ENCODE measurements at places on chromosomes 4 and X.

DNA sequence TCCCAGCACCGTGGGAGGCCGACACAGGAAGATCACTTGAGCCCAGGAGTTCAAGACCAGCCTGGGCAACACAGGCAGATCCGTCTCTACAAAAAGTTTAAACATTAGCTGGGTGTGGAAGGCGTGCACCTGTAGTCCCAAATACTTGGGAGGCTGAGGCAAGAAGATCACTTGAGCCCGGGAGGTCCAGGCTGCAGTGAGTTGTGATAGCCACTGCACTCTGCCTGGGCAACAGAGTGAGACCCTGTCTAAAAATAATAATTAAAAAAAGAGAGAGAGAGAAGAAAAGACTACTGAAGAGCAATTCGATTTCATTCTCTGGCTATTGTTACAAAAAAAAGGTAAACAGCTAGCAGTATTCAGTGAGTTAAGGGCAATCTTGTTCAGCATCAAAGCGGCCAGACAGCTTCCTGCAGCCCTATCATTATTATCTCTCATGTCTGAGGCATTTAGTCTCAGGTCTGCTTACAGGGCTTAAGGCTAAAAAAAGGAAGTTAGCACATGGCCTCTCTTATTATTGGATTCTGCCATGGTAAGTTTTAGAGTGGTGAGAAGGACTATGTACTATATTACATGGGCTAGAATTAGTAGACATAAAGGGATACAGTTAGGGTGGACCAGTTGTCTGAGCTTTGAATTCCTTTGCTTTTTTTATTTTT lies 37.9 kb downstream of the ARHGEF6 start:
- DNase-seq, result no peak

DNA sequence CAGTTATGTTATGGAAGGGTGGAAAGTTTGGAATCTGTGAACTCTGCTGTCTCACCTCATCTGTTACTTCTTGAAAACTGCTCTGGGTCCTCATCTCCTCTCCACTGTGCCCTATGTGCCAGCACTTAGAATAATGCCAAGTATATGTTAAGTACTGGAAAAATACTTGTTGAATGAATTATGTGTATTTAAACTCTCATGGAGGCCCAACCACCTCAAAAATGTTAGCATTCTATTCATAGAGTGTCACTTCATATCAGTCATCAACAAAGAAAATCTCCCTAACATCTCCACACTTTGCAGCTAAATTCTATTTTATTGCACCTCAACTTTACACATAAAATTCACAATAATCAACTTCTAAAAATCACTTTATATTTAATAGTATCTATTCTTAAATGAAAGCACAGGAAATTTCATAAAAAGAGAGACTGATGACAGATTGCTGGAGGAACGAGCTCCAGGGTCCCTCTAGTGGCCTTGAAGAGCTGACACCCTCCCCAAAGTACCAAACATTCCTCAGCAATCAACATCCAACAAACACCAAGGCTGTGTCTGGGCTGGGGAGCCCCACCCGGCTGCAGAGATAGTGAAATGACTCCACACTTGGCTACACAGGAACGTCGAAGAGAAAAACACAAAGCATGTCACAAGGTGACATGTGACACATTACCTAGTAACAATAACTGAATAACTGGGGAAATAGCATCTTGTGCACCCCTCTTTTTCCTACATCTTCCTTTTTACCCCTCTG lies 45.8 kb downstream of the SLC39A8 start:
- DNase-seq, result no peak

GRCh38 chr4:7206385-7206784 lies 14.0 kb downstream of the SORCS2 start:
- no peak for DNase-seq

DNA sequence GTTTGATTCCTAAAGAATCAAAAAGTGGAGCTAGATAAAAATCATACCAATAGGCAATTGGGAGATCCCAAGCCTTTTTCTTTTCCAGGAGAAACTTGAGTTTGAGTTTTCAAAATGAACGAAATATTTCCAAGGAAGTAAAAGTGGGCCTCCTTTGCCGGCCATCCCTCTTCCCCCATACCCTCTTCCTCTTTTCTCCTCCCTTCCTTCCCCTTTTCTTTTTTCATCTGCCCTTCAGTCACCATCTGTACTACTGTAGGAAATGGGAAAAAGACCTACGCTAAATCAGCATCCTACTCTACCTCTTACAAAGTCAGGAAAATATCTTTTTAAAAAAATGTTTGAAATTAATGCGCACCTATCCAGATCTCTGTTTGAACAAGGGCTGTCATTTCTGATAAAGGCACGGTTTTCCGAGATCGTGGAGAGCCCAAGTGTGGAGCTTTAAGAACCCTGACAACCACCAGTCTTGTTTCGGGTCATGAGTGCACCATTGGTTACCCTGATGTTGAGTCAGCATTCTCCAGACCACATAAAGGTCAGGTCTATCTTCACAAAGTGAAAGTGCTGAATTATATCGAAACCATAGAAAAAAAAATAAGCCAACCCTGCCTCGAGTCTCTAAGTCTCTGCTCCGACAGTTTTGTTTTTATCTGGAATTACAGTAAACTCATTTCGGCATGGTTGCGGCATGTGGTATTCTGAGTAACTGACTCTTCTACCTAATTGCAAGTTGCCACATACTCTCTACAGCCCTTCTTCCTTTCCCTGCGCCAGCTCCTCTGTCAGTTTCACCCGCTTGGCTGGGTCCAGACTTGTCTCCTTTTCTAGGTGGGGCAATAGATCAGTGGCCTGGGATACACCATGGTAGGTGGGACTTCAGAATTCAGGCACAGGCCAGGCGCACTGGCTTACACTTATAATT lies 140.2 kb upstream of the KLF3 start:
- DNase-seq, result no peak

DNA sequence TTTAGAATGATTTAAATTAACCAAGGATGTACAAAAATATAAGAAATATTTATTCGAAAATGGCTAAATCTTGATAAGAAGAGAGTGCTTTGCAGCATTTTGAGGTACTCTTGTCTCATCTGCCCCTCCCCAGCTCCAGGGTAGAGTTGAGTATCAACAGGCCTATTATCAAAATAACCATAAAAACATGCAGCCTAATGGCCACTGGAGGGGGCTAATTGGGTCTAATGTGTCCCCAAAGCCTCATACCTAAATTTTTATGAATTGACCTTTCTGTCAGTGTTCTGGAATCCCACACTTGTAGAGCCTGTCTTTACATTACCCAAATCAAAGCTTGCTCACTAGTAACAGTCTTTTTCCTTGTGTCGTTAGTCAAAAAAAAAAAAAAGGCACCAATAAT lies 544.9 kb upstream of the CPXCR1 start:
- no peak for DNase-seq

DNA sequence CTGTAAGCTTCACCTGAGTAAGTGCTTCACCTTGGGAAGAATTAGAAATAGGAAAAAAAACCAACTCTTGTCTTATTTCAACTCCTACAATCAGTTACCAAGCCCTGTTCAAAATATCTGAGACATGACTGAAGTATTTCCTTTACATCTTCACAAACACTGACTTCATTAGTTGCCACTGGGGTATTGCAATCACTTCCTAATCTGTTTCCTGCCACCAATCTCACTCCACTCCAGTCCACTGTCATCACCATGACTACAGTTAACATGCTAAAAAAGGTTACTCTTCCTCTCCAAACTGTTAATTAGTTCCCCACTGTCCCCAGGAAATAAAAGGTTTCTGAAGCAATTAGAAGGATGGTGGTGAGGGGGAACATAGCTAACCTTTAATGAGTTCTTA lies 3.3 kb upstream of the SUPT20HL1 start:
- no peak for DNase-seq

- DNase-seq, result no peak
These were observed 20.9 kb downstream of the NELFA start for GRCh38 chr4:1987721-1988326.

DNA sequence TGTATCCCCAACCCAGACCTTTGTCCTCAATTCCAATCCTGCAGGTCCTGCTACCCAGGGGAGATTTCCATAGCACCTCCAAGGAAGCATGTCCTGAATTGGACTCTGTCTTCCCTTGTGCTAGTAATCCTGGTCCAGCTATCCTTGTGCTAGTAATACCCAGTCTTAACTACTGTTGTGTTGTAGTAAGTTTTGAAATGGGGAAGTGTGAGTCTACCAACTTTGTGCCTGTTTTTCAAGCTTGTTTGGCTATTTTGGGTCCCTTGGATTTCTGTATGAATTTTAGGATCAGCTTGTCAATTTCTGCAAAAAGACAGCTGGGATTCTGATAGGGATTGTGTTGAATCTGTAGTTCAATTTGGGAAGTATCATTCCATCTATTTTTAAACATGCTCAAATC lies 51.4 kb downstream of the CD99L2 start:
- no peak for DNase-seq

DNA sequence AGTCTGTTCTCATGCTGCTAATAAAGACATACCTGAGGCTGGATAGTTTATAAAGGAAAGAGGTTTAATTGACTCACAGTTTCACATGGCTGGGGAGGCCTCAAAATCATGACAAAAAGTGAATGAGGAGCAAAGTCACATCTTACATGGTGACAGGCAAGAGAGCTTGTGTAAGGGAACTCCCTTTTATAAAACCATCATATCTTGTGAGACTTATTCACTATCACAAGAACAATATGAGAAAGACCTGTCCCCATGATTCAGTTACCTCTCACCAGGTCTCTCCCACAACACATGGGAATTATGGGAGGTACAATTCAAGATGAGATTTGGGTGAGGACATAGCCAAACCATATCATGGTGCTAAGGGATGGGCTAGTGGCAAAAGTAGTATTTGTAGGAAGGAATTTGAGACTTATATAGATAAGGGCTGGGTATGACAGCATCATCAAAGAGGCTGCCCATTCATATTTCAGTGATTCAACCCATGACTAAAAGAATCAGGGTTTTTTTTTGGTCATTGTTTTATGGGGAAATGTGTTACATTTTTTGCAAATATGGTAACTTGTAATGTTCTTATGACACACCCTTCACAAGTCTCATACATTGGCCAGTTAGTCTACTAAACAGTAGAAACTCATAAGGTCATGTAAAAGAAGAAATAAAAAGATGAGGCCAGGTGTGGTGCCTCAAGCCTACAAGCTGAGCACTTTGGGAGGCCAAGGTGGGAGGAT lies 34.7 kb downstream of the NUP62CL start:
- no peak for DNase-seq

GRCh38 chrX:130385520-130385919 lies at the start of gene GPR119:
Gene GPR119 (minus strand): TSS chrX:130385674. CDS start chrX:130385447, 227 bp downstream.
- no peak for DNase-seq

DNA sequence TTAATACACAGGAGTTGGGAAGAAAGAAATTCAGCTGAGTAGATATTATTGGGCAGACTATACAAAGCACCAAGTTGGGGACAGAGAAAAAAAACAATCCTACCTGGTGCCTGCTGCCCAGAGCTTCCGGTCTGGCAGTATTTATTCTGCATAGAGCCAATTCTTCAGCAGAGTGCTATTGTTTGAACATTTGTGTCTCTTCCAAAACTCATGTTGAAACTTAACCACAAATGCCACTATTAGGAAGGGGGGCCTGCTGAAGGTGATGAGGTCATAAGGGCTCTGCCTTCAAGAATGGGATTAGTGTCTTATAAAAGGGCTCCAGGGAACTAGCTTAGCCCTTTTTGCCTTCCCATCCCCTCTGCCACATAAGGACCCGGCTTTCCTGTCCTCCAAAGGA lies 136.2 kb downstream of the EVC2 start:
- no peak for DNase-seq

- no peak for DNase-seq
These were observed 61.9 kb upstream of the IGFBP7 start for GRCh38 chr4:57172065-57172464.

DNA sequence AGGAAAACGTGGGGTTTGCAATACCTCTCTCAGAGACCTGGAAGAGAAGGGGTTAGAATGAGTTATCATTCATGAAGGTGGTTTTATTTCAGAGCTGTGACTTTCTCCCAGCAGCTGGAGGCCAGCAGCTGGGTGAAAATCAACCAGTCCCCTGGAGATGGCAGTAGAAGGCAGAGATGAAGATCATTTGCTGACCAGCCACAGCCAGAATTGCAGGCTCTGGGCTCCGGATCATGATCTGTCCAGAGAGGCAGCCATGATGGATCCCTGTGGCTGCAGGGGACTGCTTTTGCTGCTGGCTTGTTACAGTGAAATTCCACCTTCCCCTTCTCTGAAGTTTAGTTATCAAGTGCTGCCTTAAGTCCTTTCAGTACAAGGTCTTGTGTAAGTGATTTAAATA lies 46.9 kb upstream of the TAB3 start:
- DNase-seq, result no peak

GRCh38 chrX:53704294-53704693 lies 17.8 kb upstream of the HUWE1 start:
- no peak for DNase-seq

GRCh38 chr4:33302321-33302720 lies 2582.2 kb downstream of the PCDH7 start:
- no peak for DNase-seq

DNA sequence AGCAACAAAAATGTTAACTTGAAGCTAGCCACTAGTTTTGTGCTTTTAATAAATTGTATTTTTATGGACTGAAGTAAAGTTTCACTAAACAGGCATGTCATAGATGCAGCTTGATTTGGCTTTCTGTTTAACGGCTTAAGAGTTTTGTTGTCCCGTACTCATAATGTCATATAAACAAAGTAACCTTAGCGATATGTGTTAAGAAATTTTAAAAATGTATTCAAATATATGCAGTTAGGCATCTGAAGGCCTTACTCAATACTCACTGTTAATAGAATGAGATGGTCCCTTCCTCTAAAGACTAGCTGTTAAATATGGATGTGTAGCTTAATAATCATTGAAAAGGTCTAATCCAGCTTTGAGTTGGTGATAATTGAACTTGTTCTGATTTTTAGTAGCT lies 1.0 kb upstream of the SCLT1 start:
- DNase-seq, result no peak

DNA sequence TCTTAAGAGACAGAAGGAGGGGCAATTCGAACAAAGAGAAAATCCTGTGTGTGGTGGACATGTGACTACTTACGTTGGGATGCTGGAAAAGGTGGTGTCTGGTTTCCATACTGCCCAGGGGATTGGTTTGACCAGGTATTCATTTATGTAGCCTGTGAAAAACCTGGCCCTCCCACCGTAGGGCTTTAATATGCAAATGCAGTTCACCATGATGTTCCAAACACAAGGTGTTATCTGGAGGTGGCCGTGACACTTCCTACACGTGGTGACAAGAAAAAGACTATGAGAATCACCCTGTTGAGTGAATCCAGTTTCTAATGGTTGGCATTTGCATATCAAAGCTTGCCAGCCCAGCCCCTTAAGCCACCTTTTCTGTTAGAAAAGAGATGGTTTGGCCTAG lies 27.9 kb downstream of the UGT2B4 start:
- no peak for DNase-seq

DNA sequence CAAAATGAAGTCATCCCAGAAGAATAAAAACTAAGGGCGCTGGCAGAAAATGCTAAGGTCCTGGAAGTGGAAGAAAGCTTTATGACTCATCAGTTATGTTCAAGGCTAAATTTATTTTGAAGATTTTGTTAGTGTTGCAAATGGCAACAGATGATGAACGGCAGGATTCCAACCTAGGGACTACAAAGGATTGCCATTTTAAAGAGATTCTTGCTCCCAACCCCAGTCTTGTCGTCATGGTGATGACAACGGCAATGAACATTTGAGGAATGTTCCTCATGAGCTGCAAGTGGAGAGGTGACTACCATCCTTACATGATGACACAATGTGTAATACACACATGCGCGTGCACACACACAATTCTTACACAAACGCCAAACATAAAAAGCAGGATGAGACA lies 54.4 kb upstream of the FTHL17 start:
- DNase-seq, result no peak

- DNase-seq, result no peak
These were observed 64.8 kb downstream of the NDST3 start for GRCh38 chr4:118099106-118099505.

Data from esophagus squamous epithelium (tissue), 5 donors.